Activated T-cell treated with anti-CD3 and anti-CD28 coated beads for 4 hours (primary cell): ENCODE measurements at places on chromosomes 12 and 14.

DNA sequence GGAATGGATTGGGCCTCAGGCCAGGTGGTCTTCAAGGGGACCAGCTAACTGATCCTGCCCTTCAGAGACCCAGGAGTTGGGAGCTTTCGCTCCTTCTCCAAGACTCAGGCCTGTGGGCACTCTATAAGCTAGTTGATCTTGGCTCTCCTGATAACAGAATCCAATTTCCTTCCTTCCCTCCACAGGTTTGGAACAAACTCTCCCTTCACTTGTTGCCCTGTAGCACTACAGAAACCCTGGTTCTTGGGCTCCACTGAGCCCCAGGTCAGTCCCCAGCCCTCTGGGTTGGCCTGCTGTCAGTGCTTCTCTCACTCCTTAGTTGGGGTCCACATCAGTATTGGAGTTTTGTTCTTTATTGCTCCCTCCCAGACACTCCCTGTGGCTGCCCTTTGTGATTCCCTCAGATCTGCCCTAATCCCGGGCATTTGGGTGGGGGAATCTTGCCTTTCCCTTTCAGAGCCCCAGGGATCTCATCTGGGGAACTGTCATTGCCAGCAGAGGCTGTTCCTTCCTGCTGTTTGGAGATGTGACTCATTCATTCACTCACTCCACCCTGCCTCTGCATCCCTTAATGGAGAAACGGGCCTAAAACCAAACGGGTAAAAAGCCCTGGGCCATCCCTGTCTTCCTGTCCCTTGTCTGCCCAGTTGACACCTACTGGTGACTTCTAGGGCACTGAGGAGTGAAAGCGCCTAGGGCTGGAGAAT is 4.4 kb upstream of the GPD1 start:
- no peak for DNase-seq

- no peak for DNase-seq
Observed at GRCh38 chr14:36313898-36314297, 6.5 kb downstream of the MBIP start.

- no peak for DNase-seq
Observed at GRCh38 chr12:105954951-105955931, 183.5 kb downstream of the NUAK1 start.

- DNase-seq: peak; percentile 38
Observed at GRCh38 chr12:113424915-113425823, 3.0 kb downstream of the SDSL start.

DNA sequence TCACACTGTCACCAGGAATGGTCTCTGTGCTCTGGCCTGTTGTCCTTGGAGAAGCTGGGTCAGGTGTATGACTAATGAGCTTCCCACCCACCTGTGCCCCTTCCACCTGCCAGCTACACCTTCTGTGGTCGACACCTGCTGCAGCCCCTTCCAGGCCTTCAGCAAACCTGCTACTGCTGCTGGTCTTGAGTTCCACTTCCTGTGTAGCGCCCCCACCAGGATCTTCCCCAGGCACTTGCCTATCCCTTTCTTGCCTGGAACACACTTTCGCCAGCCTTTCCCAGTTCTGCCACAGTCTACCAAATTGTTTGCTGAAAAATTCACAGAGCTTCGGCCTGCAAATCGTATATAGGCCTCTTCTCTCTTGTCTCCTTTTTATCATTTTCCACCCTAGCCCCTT is 75.3 kb downstream of the CRACR2A start:
- DNase-seq: no peak

- no peak for DNase-seq
Observed at GRCh38 chr14:77902811-77903210, 102.9 kb downstream of the ADCK1 start.
